ENCODE measurements at places on chromosomes 1 and 21.

GRCh38 chr21:44886113-44887075 lies 12.9 kb upstream of the PTTG1IP start:
- no peak for DNase-seq

DNA sequence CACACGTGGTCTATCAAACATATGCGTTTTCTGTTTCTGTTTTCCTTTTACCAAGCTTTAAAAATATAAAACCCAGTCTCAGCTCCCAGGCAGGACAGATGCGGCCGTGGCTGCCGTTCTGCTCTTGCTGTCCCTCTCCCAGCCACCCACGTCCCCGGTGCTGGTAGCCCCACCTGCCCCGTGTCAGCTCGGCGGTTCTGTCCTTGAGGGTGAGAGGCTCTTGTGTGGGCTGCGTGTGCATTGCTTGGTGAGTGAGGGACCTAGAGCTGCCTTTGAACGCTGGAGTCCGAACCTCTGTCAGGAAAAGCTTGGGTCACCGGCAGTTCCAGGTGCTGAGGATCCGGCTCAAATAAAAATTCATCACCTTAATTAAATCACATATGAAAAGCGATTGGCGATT lies 4.4 kb downstream of the RER1 start:
- DNase-seq = no peak

- DNase-seq = no peak
These were observed 541.3 kb downstream of the OMA1 start for GRCh38 chr1:58005212-58005611.

DNA sequence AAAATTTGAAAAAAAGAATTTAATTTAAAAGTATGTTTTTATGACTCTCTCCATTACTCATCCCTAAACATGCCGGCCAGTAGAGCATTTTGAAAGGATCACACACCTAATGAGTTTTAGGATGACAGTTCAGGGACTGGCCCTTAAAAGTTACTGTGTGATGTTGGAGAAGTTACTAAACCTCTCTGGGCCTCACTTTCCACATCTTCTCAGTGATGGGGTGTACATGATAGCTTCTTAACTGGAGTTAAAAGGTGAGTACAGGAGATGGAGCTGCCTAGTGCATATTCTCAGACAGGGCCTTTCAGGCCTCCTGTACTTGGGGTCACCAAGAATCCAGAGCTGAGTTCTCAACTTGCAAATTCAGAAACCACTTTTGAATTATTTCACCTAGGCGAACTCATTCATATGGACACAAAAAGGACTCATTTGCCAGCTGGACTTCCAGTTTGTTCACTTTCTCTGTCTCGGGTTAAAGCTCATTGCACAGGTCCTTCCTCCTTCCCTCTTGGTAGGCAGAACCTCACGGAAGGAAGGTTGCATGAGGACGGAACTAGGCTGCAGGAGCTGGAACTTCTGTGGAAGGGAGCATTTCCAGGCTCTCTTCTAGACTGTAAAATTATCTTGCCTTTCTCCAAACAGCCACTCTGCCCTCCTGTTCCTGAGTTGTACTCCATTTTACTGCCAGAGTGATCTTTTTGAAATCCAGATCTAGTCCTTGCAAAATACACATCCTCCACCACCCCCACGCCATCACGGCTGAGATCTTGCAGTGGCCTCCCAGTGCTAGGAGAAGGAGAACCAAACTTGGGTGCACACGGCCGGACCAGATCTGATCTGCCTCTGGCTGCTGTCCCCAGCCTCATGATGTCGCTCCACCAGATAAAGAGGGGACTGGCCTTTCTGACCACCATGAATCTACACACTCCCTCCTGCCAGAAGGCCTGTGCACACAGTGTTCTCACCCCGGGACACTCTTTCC lies 4.3 kb upstream of the SLC30A1 start:
- no peak for DNase-seq

GRCh38 chr1:28526886-28527285 lies 21.0 kb downstream of the RCC1 start:
- no peak for DNase-seq

- peak; percentile 69 for DNase-seq
These were observed 68.5 kb upstream of the CACYBP start for GRCh38 chr1:174931214-174931613.

- no peak for DNase-seq
These were observed 229.0 kb downstream of the FMN2 start for GRCh38 chr1:240320659-240321058.

DNA sequence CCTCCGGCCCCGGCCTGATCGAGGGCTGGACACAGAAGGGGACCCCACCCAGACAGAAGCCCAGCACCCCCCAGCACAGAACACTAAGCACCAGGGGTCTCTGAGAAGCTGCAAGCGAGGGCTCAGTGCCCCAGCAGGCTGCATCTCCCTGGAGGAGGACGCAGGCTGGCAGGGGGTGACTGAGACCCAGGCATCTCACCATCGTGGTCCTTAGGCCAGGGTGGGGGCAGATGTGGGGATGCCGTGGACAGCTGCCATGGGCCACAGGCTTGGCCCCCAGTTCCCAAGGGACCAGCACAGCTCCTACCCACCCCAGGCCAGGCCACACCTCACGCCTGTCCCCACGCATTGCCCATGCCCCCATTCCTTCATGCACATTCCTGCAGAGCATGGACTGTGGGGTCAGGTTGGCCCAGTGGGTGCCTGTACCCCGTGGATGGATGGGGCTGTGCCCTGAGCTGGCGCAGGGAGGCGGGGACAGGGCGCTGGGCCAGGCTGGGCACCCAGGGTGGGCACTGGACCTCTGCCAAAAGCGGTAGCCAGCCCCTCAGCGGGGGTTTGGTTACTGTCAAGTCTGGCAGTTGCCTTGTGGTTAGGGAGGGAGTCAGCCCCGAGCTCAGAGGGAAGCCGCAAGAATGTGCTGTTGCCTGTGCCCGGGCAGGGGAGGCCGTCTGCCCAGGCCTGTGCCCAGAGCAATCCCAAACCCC lies 61.5 kb downstream of the ARHGEF16 start:
- no peak for DNase-seq
